ENCODE measurements at places on chromosomes 5 and 9. TPM values are rescaled to one million over a fixed set of nuclear protein-coding genes. Genes with fewer than 3 reads are reported as not detected.

DNA sequence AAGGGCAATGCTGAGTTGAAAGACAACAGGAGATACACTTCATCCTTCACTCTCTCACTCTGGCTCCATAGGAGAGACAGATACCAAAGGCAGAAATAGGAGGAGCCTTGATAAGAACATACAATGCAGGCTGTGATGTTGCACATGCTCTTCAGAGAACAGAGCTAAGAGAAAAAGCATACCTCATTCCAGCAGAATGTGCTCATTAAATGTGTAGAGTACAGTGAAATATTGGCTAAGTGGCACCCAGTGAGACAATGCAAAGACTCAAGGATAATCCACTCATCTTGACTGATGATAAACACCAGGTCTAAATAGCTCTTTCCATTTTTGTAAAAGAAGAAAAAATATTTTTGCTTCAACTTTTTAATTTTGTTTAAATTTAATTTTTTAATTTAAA, 139.7 kb downstream of the OR2K2 start:
- no peak for DNase-seq

DNA sequence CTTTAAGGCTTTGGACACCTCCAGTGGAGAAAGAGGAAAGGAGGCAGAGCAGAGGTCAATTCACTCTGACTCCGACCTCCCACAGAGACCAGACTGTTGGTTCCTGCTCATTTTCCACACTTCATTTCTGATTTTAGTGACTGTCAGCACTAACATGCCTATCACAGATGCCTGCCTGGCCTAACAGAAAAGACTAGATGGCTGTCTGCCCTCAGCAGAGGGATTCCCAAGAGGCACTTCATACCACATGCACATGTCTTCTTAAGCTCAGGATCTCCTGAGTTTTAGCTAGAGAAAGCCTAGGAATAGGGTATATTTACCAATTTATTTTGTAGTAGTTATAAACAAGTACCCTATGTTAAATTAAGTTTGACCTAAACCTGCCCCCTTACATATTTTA, 336.0 kb downstream of the ENC1 start:
- DNase-seq: no peak

DNA sequence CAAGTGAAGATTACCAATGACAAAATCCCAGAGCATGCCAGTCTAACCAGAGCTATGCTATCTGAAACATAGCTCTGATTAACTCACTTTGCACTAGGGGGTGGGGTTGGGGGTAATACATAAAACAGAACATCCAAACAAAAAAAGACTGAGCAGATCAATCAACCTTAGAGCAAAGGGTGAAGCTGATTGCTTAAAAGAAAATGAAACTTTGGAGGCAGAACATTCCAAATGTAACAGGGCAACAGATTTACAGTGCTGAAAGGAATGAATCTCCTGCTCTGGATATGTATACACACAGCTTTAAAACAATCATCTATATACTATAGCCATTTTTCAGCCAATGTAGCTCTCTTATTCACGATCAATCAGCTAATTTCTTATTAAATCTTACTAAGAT, 4.9 kb downstream of the IL6ST start:
- DNase-seq: no peak

DNA sequence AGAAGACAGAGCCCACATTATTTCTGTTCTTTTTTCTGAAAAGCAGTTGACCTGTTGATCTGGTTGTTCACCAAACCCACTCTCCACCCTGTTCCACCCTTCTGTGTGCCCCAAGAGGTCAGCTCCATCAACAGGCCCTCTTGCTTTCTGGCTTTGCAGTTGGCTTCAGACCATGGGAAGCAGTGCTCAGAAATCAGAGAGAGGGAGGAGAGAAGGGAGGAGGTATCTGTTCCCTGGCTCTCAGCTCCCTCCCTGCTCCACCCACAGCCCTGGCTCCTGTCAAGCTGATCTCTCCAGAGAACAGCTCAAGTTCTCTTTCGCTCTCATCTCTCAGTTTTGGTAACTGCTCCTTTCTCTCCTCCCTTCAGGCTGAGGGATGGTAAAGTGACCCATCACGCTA, 144.2 kb upstream of the RAI14 start:
- no peak for DNase-seq

DNA sequence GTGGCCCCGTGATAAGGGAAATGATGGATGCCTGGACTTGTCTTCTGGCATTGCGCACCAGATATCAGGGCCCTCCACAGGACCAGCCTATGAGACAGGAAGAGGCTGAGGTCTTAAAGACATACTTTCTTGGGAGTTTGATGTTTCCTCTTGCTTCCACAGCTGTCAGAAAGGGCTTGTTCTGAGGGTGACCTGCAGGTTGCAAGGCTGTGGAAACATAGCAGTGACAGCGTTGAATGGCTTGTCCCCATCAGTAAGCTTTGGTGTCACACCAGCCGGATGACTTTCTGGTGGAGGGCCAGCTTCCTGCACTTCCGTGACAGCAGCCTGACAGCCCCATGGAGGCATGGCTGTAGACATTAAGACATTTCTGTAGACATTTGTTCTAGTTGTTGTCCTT, 143.2 kb downstream of the C9orf152 start:
- no peak for DNase-seq

GRCh38 chr9:134158753-134159392, 5.5 kb downstream of the RNU6ATAC start:
- no peak for DNase-seq

DNA sequence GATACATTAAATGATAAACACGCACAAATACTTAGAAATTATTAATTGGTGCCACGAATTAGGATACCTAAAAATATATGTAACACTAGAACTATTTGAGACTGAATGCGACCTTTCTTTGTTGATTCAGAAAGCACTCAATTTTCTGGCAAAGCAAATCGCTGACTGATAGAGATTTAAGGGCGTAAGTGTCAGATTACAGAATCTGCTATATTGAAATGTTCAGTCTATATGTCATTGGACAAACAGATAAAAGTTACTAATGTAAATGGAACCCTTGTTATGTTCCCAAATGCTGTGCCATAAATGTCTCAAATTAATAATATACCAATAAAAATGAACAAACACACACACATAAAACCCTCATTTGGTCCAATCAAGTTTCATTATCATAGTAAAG, 137.9 kb downstream of the MPDZ start:
- DNase-seq: no peak

- no peak for DNase-seq
These were observed 61.5 kb downstream of the CRB2 start for GRCh38 chr9:123417289-123418051.

DPM2 gene
- total RNA-seq: 7.5 TPM

TLE1 gene
- 52.7 TPM for total RNA-seq
